ENCODE measurements at places on chromosomes 4 and X.

DNA sequence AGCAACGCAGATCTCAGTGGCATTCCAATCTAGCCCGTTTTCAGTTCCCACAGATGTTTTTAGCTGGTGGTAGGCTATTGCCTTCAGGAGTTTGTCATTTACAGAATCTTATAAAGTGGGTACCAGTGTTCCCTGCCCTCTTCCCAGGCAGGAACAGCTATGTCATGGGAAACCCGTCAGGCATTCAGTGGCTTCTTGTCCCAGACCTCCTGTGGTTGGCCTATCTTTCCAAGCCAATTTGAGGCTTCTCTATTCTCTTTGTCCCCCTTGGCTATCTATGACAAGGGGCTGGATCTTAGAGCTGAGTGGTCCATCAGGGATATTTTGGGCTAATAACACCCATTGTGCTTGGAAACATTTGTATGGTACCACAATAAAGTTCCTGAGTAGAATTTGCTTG, 33.6 kb upstream of the RPL34 start:
- no peak for DNase-seq

DNA sequence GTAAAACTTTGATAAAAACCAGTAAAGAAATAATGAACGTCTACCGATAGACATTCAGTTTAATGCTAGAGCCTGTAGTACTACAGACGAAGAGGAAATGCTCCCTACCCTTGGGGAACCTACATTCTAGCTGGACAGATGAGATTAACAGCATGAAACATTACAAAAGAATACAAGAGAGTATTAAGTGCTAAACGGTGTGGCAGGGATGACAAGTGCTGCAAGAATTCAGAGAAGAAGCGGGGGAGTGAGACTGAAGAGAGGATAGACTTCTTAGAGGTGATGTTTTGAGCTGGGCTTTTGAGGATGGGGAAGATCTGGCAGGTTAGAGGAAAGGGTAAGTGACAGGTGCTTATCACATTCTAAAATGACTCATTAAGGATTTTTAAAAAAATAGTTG, 52.6 kb upstream of the ESX1 start:
- no peak for DNase-seq

DNA sequence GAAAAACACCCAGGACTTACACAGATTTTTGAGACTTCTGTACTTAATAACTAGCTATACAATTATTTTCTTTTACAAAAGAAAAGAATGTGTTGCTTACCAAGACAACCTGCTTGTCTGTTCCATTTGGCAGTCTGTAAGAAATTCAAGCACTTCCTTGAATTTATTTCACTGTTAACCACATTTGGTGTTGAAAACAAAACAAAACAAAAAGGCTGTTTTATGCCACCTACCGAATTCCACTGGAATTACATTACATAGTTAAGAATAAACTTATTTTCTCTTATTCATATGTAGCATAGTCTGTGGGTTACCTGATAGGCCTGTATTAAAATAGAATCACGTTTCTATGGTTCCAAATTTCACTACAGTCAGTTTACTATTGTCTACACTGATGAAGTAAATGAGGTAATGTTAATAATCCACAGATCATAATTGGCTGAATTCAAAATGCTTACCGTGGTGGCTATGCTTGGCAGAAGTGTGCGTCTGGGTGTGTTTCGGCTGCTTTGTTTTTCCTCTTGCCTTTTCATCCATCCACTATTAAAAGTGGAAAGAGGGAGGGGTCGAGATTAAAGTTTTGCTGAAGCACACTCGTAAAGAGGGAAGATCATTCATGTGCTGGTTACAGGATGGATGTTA, at the start of gene TLR1:
Gene TLR1 (minus strand): TSS at position 138 of the 642 bp plus-strand sequence. CDS start 5,960 bp downstream, outside the sequence.
- no peak for DNase-seq

GRCh38 chr4:106165351-106166010, 150.5 kb downstream of the TBCK start:
- DNase-seq: no peak

- no peak for DNase-seq
Observed at GRCh38 chrX:136417806-136418205, 69.9 kb upstream of the BRS3 start.

DNA sequence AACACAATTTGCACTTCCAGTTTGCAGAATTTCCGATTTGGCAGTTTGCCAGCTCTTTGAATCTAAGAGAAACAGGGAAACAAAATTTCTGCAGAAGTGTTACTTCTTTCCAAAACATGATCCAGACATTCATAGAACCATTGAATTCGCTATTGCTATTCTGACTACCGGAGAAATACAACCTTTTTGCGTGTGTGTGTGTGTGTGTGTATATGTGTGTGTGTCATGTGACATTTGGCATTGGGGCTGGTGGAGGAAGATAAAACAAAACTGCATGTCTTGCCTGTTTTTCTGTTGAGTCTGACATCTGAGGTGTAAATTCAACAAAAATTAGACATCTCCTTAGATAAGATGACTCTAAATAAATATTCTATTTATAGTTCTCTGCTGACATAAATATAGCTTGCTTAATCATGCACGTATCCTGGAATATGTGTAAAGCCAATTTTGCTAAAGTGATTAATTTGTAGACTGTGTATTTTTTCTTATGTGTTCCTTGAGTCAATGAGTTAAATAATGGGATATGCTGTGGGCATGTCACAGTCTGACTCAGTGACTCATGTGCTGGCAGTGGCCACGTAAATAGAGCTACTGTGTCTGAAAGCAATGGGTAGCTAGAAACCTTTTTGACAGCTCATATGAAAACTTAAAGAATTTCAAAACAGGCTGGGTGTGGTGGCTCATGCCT, 98.9 kb downstream of the HPGD start:
- DNase-seq: no peak
